ENCODE measurements at places on chromosomes 4 and X.

- no peak for DNase-seq
Observed at GRCh38 chrX:105781804-105782203, 40.5 kb upstream of the NRK start.

GRCh38 chrX:55524487-55524886 lies 34.8 kb upstream of the USP51 start:
- no peak for DNase-seq

GRCh38 chrX:51894697-51895336 lies 1.4 kb downstream of the MAGED1 start:
- DNase-seq = peak; percentile 49

DNA sequence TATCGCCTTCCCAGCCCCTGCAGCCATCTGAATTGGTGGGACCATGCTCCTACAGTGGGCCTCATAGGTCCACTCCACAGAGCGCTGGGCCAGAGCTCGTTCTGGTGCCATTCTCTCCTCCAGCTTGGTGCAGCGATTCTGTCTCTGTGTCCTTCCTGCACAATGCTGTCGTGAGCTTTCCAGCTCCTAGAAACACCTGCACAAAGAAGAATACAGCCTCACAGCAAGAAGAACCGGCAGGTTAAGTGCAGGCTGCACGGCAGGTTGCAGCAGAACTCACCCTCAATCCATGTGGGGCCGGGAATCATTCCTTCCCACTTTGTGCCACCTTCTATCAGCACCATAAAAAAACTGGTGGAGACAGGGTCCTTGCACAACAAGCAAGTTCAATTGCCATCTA lies 101.2 kb upstream of the ENPP6 start:
- no peak for DNase-seq

DNA sequence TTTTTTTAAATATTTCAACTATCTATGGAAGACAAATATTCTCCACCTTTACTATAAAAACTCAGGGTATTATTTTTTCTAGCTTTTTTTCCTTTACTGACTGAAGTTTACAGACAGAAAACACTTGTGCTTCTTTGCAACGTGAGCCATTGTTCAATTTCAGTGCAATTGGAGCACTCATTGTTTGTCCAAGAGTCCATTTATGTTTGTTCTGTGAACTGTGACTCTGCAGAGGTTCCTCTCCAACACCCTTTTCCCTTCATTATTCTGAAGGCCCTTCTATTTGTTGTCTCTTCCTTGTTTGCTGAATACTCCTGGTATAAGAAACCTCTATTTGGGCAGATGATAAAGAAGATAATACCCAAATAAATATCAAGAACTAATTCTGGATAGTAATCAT lies 37.4 kb downstream of the DAPP1 start:
- no peak for DNase-seq

DNA sequence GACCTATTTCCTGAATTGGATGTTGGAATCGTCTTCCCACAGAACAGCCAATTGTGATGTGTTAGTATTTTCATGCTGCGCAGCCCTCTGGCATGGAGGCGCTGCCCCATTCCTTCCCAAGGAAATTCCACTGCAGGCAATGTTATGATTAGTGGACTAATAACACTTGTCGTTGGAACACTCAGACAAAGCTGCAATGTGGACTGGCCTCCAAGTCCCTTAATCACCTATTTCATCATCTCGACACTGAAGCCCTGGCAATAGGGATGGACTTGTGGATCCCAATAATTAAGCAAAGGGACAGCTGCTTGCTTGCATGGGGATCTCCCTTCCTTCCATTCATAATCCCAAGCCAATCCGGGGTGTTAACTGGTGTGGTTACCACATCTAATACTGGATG lies 78.8 kb upstream of the PLAC1 start:
- no peak for DNase-seq

GRCh38 chr4:186723292-186724057 lies at the start of gene FAT1:
TSS of gene FAT1 (minus strand) at chr4:186723856. CDS start at chr4:186709827, 14,029 bp downstream.
- DNase-seq = no peak

DNA sequence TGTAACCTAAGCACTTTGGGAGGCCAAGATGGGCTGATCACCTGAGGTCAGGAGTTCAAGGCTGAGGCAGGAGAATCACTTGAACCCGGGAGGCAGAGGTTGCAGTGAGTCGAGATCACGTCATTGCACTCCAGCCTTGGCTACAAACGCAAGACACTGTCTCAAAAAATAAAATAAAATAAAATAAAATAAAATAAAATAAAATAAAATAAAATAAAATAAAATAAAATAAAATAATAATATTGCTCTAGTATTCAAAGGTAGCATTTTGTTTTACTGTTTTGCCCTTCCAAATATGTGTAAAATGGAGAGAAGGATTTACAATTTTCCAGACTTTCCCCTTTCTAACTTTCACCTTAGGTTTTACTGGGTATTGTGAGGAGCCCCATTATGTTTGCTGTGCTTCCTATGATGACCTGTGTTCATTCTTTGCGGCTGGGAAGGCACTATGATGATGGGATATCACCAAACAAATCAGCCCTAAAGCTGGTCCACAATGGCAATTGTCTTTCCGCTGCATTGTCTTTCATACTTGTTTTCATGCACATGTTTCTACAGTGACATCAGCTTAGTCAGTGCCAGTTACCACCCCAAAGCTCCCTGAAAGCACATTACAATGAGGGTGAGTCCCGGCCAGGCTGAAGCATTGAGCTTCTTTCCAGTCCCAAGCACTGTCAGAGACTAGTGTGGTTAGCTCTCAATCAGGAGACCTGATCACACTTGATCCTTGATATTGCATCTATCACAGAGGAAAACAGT lies 50.8 kb downstream of the DTHD1 start:
- DNase-seq = no peak

GRCh38 chr4:147009875-147010274 lies 64.2 kb upstream of the TTC29 start:
- no peak for DNase-seq

DNA sequence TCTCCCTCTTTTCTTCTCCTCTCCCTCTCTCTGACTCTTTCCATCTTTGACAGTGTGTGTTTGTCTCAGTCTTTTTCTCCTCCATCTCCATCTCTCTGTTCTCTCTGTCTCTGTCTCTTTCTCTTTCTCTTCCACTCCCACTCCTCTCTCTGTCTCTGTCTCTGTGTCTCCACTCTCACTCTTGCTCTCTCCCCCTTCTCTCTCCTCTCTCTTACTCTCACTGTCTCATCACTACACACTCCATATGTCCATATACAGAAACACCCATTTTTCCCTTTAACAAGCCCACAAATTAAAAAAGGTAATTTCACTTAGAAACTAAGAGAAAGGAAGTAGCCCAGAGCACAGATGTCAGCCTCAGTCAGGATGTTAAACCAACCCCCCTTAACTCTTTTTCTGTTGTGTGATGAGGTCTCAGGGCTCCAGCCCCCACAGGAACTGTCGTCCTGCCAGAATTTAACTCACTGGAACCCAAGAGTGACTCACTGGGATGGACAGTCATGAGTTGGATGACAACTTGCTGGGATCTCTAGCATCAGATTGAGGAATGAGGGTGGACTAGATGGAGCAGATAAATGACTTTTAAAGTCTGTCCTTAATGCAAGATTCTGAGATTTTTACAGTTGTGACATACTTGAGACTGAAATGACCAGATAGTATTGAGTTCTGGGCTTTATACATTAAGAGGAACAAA lies 27.5 kb downstream of the OTUD6A start:
- DNase-seq = no peak

DNA sequence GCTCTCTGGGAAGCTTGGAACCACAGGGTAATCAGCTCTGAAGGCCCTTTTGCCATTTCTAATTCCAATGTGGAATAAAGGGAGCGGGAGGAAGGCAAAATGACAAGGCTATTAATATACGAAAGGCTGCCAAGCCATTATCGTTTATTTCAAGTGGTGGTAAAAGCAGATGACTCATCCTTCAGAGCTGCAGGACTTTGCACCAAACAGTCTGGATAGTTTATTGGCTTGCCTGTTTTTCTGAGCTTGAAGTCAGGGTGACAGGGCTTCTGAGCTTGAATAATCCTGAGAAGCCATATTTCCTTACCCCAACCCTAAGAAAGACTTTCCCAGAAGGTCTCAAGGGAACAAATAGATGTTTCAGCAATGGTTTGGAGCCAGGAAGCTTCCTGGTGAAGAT lies 7.7 kb upstream of the GABRE start:
- DNase-seq = no peak

DNA sequence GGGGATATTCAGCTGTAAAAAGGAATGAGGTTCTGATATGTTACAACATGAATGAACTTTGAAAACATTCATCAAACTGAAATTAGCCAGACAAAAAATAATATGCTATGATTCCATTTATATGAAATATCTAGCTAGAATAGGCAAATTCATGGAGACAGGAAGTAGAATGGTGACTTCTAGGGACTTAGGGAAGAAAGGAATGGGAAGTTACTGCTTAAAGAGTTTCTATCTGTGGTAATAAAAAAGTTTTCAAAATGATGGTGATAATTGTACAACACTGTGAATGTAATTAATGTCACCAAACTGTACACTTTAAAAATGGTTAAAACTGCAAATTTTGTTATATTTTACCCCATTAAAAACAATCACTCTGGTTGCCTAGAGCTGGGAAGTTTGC lies 30.2 kb downstream of the SMIM14 start:
- no peak for DNase-seq

GRCh38 chr4:4677556-4678522 lies 136.0 kb upstream of the STX18 start:
- DNase-seq = no peak
